ENCODE measurements at places on chromosomes 3 and 15.

GRCh38 chr3:25338158-25338725 is 89.8 kb upstream of the RARB start:
- DNase-seq = no peak

DNA sequence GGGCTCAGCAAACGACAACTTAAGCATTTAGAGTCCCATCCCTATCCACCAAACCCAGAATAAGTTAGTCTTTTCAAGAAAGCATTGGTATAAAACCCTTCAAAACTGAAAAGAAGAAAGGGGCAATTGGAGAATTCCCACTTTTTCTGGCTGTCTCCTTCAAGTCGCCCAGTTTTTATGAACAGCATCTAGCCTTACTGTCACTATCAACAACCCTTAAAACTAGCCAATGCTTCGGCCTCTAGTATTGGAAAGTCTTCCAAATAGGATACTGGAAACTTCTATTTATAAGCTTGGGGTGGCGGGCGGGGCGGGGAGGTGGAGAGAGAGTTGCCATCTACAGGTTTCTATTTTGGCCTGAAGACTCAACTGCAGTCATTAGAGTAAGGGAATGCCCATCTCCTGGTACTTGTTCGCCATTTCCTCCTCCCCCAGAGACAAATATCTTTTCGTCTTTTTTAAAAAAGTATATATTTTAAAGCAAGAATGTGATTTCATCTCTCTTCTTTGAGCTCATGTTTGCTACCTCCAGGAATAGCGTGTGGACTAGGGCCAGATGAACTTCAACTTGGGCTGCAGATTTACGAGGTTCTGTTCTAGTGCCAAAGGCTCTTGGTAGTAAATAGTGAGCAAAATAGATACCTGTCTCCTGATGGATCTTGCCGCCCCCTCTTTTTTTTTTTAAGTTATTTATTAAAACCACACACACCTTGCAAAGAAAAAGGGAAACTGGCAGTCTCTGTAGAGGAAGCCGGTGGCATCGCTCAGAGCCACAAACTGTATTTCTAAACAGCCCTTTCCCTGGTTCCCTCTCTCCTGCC is 2.7 kb downstream of the BCL6 start:
- no peak for DNase-seq

- DNase-seq = no peak
These were observed 78.3 kb upstream of the ALDH1A3 start for GRCh38 chr15:100801256-100801900.

- no peak for DNase-seq
These were observed 22.1 kb downstream of the ARNT2 start for GRCh38 chr15:80426316-80426715.

DNA sequence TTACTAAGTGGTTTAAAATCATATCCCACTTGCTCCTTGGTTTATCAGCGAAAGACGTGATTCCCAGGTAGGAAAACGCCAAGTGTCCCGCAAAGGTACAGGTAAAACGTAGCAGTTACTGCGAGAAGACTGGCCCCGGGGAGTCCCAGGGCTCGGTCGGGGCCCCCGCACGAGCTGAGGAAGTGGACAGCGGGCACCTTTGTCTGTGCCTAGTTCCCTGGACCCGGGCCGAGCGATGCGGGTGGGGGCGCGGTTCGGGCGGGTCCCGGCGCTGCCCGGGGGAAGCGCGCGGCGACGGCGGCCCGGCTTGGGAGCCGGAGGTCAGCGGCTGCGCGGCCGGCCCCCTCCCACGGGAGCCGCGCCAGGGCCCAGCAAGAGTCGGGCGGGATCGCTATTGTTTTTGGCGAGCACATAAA is 864 bp upstream of the NEO1 start:
- peak; percentile 12 for DNase-seq

GRCh38 chr3:32245200-32245599 is 6.7 kb downstream of the CMTM8 start:
- DNase-seq = no peak

- DNase-seq = no peak
These were observed 53.5 kb upstream of the PCSK6 start for GRCh38 chr15:101543026-101543390.

- peak; percentile 37 for DNase-seq
These were observed 1.7 kb downstream of the PKM start for GRCh38 chr15:72229076-72229946.

DNA sequence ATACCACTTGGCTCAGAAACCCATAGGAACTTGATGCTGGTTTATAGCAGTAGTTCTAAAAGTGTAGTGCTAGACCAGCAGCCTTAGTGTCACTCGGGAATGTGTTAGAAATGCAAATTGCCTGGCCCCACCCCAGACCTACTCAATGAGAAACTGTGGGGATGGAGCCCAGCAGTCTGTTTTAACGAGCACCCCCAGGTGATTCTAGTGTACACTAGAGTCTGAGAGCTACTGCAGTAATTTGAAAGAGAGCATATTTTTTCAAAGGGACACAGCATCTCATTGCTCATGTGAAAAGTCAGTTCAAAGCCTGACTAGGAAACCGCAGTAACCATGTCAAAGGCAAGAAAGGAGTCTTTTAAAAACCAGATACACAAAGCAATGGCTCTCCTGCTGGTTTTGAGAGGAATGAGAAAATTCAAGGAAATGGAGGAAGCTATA is 313.4 kb downstream of the SQOR start:
- no peak for DNase-seq

DNA sequence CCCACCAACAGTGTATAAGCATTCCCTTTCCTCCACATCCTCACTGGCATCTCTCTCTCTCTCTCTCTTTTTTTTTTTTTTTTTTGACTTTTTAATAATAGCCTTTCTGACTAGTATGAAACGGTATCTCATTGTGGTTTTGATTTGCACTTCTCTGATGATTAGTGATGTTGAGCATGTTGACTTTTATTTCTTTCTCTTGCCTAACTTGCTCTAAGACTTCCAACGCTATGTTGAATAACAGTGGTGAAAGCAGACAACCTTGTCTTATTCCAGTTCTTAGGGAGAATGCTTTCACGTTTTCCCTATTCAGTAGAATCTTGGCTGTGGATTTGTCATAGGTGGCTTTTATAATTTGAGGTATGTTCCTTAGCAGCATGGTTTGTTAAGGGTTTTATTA is 249.4 kb upstream of the MDFIC2 start:
- no peak for DNase-seq

DNA sequence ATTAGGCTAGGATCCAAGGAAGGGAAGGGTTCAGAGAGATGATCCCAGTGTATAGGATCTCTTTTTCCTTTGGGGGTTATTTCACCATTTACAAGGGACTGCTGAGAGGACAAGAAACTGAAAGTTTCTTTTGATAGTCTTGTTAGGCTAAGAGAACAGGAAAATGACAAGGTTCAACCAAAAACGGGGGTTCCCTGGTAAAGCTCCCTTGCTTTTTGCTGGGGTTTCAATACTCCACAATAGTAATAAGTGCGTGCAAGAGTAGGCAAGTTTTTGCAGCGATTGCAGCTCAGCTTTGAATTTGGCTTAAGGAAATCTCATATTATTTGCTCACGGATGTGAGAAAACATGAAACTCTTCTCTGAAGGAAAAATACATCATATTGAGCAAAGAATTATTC is 18.8 kb upstream of the SUSD5 start:
- DNase-seq = no peak

- DNase-seq = no peak
These were observed 14.8 kb upstream of the ZNF774 start for GRCh38 chr15:90337256-90337655.

DNA sequence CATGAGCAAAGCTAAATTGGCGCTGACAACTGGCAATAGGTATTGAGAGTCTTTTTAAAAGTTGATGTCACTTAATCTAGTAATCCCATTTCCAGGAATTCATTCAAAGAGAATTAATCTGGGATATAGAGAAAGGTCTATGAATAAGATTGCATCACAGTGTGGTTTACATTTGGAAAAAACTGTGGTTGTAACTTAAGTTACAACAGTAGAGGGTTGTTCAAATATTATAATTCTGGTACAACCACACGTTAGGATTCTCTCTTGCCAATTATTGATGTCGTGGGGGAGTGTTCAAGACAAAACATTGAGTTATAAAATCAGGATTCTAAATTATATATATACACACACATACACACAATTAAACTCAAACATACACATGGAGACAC is 79.8 kb downstream of the LIPC start:
- no peak for DNase-seq

GRCh38 chr3:114452937-114453336 is 159.1 kb downstream of the TIGIT start:
- DNase-seq = no peak

DNA sequence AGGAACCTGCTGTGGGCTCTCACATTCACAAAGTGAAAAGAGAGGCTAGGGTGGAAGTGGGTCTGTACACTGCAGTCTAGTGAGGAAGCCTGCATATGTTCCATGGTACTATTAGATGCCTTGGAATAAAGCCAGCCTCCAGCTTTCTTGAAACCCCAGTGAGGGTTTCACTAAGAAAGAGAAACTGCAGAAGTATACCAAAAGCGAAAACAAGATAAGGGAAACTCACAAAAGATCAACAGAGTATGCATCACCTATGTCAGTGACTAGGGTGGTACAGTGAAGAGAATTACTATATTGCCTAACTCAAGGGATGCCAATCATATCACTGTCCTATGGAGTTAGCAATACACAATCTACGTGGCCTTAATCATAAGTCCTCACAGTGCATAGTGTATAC is 212.5 kb upstream of the GADL1 start:
- DNase-seq = no peak

Measured in activated naive CD8-positive, alpha-beta T cell treated with anti-CD3 and anti-CD28 coated beads, Interleukin-2, amount 50 U/mL, for 24 hours (primary cell).